ENCODE measurements at places on chromosomes 6 and 20. TPM values are rescaled to one million over a fixed set of nuclear protein-coding genes. Genes with fewer than 3 reads are reported as not detected.

The ADGRF1 gene
- not detected for total RNA-seq

GRCh38 chr6:26304797-26305640 is 60.0 kb upstream of the BTN3A2 start:
- H3K4me3 ChIP-seq: peak overlapping the region; percentile 67
- no peaks in the 10 kb centered on the region for H3K27me3 ChIP-seq
- peaks cover 12% of the 10 kb centered on the region for H3K4me1 ChIP-seq
- peak; percentile 77 for DNase-seq

- H3K4me3 ChIP-seq: no peak overlapping the region
- no peak overlapping the region for H3K27ac ChIP-seq
- DNase-seq: peak; percentile 50
- H3K27me3 ChIP-seq: no peaks in the 10 kb centered on the region
Observed at GRCh38 chr6:113953346-113953745, 17.6 kb downstream of the HDAC2 start.

DNA sequence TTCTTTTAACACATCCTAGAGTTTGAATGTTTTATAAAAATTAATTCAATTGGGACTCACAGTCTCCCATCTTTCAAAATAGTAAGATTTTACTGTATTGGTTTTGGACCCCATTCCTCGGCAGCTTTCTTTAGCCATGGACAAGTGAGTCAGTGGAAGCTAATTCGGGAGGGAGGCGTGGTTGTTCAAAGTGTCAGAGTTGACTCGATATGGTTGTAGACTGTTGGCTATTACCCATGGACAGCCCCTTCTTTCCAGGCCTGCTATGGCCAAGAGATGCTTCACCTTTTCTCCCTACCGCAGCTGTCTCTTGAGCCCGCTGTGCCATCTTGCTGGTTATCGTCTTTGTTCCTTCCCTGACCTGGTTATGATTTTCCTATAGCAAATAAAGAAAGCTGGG is 243.0 kb downstream of the CD83 start:
- no peak overlapping the region for H3K4me3 ChIP-seq
- H3K27ac ChIP-seq: no peak overlapping the region
- H3K4me1 ChIP-seq: no peaks in the 10 kb centered on the region
- H3K27me3 ChIP-seq: no peaks in the 10 kb centered on the region

- H3K27ac ChIP-seq: no peak overlapping the region
- no peaks in the 10 kb centered on the region for H3K27me3 ChIP-seq
- peaks cover 13% of the 10 kb centered on the region for H3K4me1 ChIP-seq
- no peaks in the 10 kb centered on the region for H3K36me3 ChIP-seq
- no peak overlapping the region for H3K4me3 ChIP-seq
Observed at GRCh38 chr20:49889001-49889934, 26.1 kb downstream of the SPATA2 start.

DNA sequence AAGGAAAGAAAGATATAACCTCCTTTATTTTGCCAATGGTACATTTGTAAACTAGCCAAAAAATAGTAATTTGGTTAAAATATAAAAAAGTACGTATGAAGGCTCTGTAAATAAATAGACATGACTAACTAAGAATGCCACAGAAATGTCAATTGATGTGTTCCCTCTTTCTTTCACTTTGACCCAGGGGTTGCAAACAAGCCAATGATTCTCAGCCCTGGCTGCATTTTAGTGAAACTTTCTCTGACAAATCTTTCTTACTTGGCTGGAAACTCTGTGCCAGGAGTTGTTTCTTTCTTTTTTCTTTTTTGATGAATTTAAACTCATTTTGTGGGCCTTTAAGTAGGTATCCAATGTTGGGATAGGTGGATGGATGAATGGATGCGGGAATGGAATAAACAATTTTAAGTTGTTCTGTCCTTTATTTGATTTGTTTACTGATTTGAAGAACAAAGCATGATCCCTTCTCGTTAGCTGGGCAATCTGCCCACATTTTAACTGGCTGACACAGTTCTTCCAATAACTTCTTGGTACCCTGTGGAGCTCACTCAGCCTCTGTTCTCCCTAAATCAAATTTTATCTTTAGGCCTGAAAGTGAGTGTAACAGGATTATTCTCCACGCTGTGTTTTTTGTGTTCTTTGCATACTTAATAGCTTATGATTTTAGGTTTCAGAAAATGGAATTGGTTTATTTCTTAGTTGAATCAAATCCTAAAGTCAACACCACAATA is 58.6 kb upstream of the GCLC start:
- DNase-seq: peak; percentile 38
- H3K27me3 ChIP-seq: no peaks in the 10 kb centered on the region
- H3K4me1 ChIP-seq: no peaks in the 10 kb centered on the region
- no peak overlapping the region for H3K4me3 ChIP-seq
- H3K27ac ChIP-seq: no peak overlapping the region
- H3K36me3 ChIP-seq: no peaks in the 10 kb centered on the region

DNA sequence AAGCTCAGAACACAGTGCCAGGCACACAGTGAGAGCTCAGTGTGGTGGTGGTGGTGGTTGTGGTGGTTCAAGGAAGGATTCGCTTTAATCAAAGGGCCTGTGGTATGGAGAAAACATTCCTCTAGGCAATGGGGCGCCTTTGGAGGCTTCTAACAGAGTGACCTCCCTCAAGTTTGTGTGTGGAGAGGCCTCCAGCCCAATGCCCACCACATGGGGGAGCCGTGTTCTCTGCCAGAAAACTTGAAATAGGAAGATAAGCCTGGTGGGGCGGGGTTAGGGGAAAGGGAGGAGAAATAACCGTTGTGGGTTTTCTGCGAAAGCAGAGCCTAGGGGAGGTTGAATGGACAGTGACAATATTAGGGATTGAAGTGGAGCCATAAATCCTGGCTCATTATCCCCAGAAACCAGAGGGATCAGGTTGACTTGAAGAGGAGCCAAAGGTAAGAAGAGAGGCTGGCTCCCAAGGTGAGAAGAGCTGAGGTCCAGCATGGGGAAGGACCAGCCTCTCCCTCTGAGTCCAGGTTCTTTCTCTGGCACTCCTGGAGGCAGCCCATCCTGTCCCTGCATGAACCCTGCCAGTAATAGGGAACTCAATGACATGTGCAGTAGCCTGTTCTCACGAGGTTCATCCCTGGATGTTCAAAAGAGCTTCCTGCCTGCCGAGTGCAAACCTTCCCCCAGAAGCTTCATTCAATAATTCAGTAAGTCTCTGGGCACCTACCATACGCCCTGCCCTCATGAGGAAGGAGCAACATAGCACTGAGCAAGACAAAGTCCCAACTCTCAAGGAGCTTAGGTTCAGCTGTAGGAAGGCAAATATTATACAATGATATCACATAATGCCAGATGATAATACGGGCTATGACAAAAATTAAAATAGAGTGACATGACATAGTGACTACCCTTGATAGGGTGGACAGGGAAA is 51.4 kb downstream of the TGM2 start:
- no peak overlapping the region for H3K4me3 ChIP-seq
- H3K27me3 ChIP-seq: no peaks in the 10 kb centered on the region
- no peak for DNase-seq
- no peak overlapping the region for H3K27ac ChIP-seq

DNA sequence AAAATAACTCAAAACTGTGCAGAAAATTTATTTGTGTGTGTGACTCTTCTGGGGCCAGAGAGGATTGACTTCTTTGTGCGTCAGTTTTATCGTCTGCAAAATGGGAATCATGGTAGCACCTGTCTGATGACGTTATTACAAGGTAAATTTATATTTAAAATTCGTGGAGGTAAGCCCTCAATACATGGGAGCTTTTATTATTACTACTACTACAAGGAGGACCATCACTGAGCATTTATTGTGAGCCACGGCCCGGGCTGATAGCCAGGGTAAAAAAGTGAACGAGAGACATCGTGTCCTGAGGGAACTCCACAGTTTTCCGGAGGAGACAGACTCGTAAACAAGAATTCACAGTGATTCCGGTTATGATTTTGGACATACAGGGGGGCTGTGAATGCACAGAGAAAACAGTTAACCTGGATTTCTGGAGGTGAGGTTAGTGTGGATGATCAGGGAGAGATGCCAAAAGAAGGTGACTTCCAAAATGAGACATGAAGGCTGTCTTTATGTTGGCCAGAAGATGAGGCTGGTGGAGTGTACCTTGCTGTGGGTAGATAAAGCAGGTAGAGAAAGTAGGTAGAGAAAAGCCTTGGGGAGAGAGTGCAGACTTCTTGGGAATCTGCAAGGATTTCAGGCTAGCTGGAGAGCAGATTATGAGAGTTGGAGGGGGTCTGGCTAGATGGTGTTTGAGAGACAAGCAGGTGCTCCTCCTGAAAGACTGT is 10.6 kb upstream of the SERINC3 start:
- no peak overlapping the region for H3K27ac ChIP-seq
- peak; percentile 45 for DNase-seq
- H3K27me3 ChIP-seq: no peaks in the 10 kb centered on the region
- H3K4me1 ChIP-seq: peaks cover 18% of the 10 kb centered on the region

DNA sequence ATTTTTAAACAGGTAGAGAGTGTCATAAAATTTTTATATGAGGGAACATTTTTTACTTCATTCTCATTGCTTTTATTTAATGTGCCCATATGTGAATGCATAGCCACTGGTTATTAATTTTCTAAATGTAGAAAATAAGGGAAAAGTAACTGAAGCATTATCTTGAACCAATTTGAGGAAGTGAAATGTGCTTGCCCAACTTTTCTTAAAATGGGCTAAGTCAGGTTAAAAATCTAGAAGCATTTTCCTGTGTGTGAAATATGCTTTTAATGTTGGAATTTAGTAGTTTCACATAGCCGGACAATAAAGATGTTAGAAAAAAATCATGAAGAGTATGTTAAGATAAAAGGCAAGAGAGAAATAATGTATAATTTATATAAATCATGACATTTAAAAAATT is 3.8 kb downstream of the SEC23B start:
- H3K27me3 ChIP-seq: no peaks in the 10 kb centered on the region
- no peaks in the 10 kb centered on the region for H3K4me1 ChIP-seq
- no peak overlapping the region for H3K4me3 ChIP-seq
- no peak overlapping the region for H3K27ac ChIP-seq
- H3K36me3 ChIP-seq: peaks cover 41% of the 10 kb centered on the region
- no peak for DNase-seq

DNA sequence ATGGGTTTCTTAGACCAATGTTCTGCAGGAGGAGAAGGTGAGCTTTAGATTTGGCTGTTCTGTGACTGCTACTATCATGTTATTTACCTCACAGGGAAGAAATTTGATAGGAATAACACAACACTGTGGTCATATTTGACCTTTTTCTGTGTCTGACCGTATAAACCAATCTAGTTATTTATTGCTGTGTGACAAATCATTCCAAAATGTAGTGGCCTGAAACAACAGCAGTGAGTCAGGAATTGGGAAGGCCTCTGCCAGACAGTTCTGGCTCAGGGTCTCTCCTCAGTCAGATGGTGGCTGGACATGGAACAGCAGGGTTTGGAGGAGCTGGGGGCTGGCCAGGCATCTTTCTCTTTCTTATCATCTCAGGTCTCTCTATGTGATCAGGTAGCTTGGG is 33.0 kb downstream of the RIPOR2 start:
- H3K4me1 ChIP-seq: peaks cover 25% of the 10 kb centered on the region
- H3K36me3 ChIP-seq: no peaks in the 10 kb centered on the region

DNA sequence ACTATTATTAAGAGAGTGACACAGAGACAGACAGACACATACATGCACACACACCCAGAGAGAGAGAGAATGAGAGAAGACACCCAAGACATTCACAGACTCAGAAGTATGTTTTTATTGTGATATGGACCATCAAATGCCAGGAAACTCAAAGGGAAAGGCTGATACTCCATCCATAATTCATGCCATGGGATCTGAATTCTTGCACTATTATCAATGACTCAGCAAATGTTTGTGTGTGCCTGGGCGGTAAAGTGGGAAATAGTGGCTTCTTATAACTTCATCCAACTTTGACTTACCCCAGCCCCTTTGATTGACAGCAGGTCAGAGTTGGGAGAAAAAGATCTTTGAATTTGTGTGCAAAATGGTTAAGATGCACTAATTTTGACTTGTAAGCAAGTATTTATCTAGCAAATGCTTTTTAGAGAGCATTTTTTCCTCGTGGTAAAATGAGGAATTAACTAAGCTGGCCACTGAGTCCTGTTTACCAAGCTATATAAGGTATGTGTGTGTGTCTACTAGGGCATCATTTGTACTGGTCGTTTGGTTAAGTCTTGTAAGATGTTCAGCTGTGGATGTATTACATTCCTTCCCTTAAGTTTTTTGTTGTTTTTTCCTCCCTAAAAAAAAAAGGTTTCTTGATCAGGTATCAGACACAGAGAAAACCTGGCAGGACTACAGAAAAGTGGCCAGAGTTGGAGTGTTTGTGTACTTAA is 3.0 kb upstream of the CCN2 start:
- peaks cover 4% of the 10 kb centered on the region for H3K36me3 ChIP-seq
- peak overlapping the region; percentile 23 for H3K27ac ChIP-seq
- no peaks in the 10 kb centered on the region for H3K27me3 ChIP-seq
- H3K4me3 ChIP-seq: no peak overlapping the region
- peak; percentile 22 for DNase-seq

DNA sequence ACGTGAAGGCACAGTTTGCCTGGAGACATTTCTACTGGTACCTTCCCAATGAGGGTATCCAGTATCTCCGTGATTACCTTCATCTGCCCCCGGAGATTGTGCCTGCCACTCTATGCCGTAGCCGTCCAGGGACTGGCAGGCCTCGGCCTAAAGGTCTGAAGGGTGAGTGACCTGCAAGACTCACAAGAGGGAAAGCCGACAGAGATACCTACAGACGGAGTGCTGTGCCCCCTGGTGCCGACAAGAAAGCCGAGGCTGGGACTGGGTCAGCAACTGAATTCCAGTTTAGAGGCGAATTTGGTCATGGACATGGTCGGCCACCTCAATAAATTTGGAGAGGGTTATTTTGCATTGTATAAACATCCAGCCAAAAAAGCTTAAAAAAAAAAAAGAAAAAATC is 420.3 kb upstream of the FLRT3 start:
- no peaks in the 10 kb centered on the region for H3K4me1 ChIP-seq
- H3K27ac ChIP-seq: no peak overlapping the region
- H3K4me3 ChIP-seq: no peak overlapping the region
- H3K36me3 ChIP-seq: no peaks in the 10 kb centered on the region
- H3K27me3 ChIP-seq: no peaks in the 10 kb centered on the region

- H3K4me1 ChIP-seq: peaks cover 3% of the 10 kb centered on the region
- H3K4me3 ChIP-seq: no peak overlapping the region
- no peak for DNase-seq
- H3K27ac ChIP-seq: no peak overlapping the region
- H3K36me3 ChIP-seq: no peaks in the 10 kb centered on the region
- H3K27me3 ChIP-seq: no peaks in the 10 kb centered on the region
Observed at GRCh38 chr20:33431797-33432381, 11.7 kb downstream of the SNTA1 start.

DNA sequence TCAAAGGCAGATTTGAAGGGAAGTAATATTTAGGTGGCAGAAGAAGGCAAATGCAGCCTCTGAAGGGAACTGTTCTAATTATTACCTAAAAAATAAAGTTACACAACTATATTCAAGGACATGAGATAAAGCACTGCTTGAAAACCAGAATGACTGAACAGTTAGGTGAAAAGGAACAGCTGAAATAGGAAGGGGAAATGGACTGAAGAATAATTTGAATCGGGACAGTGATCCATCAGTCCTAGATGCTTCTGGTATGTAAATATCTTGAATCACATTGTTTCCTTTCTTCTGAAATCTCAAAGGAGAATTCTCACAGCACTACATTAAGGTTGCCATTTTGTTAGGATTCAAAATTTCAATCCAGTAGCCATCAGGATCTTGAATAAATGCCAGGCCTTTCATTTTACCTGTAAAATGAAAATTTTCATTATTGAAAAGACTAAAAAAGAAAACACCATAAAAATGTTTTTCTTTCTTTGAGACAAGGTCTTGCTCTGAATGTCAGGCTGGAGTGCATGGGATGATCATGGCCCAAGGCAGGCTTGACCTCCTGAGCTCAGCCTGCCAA is 25.9 kb downstream of the GLO1 start:
- peaks cover 18% of the 10 kb centered on the region for H3K36me3 ChIP-seq
- no peaks in the 10 kb centered on the region for H3K4me1 ChIP-seq
- no peak overlapping the region for H3K4me3 ChIP-seq
- no peak overlapping the region for H3K27ac ChIP-seq
